Mesothelial cell of epicardium (in vitro differentiated cells): ENCODE measurements at places on chromosomes 7 and 10.

DNA sequence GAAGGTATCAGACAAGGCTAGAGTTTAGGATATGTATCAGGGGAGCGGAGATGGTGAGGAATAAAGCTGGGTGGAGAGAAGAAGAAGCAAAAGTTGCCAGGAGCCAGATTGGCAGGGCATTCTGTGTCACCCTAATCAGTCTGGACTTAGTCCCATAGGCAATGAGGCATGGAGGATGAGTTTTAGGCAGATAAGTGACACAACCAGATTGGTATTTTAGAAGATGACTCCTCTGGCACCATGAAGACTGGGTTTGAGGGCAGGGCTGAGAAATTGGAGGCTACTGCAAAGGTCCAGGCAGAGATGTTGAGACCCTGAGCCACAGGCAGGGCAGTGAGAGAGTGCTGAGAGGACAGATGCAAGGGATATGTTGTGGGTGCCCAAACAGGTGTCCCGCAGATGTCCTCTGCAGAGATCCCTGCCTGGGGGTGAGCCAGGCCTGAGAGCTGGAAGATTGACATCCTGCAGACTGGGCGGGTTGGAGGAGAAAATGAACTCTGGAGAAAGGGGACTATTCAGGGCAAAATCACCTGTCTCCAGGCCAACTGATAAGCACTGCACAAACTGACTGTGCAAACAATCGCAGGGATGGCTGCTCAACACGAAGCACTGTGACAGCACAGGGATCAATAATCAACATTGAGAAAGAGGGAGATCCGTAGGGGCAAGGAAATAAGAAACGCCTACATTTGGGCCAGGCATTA, 11.9 kb upstream of the HABP2 start:
- no peak for DNase-seq

DNA sequence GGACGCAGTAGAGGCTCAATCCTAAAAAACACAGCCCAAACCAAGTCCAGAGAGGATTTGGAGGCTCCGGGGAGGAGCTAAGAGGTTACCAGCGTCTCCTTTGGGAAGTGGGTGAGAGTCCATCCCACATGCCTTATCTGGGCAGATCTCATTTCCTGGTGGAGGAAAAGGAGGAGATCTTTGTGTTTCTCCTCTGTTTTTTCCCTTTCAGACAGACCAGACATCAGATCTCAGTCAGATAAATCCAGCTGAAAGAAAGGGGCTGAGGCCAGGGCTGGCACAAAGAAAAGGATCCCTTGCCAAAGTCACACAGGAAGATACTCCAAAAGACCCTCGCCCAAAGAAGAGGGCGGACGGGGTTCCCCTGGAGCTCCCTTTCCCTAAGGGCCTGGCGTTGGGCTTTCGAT, 58.3 kb upstream of the COMTD1 start:
- no peak for DNase-seq

DNA sequence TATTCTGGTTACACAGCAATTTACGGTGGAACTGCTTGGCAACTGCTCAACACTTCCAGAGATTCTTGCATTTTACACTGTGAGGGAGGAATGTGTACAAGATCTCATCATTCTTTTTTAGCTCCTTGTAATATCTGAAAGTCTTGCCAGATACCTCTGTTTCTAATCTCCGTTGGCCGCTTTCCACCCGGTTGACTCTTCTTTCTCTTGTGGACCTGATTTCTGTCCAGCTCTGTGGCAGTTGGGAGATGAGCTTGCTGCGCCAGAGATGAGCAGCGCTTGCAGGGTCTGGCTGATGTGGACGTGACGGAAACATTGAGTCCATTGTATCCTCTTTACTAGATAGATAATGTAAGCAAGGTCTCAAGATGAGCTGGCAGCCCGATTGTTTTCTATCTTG, 27.6 kb downstream of the SPAG6 start:
- DNase-seq = peak; percentile 40

- DNase-seq = no peak
Observed at GRCh38 chr10:106557053-106557452, 607.5 kb downstream of the SORCS1 start.

DNA sequence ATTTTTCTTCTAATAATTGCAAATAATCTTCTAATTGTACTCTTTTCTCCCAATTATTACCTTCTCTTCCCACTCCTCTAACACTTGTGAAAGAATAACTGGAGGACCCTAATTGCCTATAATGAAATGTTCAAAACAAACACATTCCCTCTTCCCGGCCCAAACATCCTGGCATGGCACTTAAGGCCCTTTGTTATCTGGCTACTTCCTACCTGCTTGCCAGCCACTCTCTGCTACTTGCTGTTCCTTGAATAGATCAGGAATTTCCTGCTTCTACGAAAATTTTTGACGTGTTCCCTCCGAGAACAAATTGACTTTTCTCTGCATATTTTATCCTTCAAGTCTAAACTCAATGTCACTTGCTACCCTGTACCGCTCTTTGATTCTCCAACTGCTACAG, 56.1 kb upstream of the NOBOX start:
- DNase-seq = no peak

DNA sequence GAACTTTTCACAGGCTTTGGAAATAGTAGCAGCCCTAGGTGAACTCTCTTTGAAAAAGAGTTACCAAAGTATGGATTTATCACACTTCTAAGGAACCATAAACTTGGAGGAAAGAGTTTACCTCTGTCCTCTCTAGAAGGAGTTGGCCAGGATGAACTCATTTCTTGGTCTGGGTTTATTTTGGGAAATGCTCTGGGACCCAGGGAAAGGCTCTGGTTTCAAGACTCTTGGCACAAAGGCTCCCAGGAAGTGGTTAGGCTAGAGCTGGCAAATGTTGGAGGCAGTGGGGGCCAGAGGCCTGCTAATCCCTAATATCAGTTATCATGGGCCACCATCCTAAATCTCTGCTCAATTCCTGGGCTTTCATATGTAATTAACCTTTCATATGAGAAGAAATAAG, 36.3 kb upstream of the CDK6 start:
- no peak for DNase-seq

GRCh38 chr10:128095753-128096469, 30.3 kb downstream of the MKI67 start:
- DNase-seq = no peak

- DNase-seq = no peak
Observed at GRCh38 chr7:137850972-137851945, 4.5 kb upstream of the DGKI start.

DNA sequence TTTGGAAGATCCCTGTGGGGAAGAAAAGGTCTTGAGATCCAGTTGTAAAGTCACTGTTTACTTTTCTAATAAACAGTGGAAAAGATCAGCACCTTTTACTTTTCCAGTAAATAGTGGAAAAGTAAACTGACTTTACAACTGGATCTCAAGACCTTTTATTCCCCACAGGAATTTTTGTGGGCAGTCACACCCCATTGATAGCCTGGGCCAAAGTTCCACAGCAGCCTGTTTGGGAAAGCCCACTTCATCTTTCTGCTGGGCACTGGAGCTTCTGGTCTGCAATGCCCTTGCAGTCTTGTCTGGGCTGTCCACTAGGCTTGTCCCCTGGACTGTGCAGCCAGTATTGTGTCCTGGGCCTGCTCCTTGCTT, 50.2 kb downstream of the ADCY1 start:
- no peak for DNase-seq

GRCh38 chr7:8442051-8442813, 8.8 kb downstream of the NXPH1 start:
- peak; percentile 37 for DNase-seq

GRCh38 chr7:86991771-86992191, 67.7 kb downstream of the ELAPOR2 start:
- no peak for DNase-seq

DNA sequence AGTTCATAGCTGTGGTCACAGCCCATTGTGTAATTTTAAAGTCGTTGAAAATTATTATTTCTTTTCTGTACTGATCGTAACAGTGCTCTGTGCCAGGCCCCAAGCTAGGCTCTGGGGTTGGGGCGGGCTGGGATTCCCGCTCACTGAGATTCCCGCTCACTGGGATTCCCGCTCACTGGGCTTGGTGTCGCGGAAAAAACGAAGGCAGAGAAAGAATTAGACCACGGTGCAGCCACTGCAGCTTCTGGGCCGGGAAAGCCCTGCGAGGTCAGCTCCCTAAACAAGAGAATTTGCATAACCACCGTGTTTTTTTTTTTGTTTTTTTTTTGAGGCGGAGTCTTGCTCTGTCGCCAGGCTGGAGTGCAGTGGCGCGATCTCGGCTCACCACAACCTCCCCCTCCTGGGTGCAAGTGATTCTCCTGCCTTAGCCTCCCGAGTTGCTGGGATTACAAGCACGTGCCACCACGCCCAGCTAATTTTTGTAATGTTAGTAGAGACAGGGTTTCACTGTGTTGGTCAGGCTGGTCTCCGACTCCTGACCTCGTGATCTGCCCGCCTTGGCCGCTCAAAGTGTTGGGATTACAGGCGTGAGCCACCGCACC, 31.2 kb downstream of the FOXK1 start:
- no peak for DNase-seq

DNA sequence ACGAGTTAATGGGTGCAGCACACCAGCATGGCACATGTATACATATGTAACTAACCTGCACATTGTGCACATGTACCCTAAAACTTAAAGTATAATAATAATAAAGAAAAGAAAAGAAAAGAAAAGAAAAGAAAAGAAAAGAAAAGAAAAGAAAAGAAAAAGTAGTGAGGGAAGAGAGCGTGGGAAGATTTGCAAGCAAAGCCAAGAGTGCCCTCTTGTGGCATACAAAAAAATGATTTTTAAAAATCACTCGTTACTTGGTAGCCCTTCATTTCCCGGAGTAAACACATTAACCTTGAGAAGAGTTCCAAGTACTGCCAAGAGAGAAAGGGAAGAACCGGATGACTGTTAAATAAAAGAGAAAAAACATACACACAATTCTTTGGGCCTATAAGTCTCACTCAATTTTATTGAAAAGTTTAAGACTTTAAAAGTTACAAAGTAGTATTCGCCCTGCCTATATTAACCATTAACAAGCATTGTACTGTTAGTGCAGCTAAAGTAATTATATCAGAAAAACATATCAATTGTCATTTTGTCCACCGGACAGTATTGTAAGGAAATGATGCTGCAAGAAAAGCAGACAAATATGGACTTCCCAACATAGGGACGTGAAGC, 6.2 kb upstream of the CH25H start:
- DNase-seq = no peak

DNA sequence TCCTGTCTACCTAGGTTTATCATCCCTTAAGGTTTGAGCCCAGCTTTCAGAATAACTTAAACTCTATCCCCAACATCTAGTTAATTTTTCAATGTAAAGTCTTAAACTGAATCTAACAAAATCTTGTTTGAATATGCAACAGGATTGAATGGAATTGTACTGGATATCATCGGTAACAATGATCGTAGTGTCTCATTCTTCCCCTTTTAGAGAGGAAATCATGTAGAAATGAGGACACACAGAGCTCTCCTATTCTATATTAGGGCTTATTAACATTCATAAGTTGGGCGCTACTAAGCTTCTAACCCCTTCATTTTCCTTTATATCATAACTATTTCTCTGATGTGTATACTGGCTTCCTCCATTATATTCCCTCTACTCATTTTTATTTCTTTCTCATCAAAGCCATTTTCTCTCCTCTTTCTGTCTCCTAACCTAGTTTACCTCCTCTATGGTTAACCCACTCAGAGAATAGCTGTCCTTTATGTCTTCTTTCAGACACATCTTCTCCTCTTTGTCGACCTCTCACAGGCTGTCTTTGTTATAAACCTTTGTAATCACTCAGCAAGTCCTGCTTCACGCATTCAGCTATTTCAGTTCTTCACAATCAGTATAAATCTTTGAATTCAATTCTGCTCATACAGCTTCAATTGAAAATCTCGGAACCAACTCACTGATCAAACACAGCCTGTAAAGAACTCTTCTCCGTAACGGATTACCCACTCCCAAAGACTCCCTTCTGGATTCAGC, 1019.0 kb upstream of the C7orf33 start:
- DNase-seq = no peak

DNA sequence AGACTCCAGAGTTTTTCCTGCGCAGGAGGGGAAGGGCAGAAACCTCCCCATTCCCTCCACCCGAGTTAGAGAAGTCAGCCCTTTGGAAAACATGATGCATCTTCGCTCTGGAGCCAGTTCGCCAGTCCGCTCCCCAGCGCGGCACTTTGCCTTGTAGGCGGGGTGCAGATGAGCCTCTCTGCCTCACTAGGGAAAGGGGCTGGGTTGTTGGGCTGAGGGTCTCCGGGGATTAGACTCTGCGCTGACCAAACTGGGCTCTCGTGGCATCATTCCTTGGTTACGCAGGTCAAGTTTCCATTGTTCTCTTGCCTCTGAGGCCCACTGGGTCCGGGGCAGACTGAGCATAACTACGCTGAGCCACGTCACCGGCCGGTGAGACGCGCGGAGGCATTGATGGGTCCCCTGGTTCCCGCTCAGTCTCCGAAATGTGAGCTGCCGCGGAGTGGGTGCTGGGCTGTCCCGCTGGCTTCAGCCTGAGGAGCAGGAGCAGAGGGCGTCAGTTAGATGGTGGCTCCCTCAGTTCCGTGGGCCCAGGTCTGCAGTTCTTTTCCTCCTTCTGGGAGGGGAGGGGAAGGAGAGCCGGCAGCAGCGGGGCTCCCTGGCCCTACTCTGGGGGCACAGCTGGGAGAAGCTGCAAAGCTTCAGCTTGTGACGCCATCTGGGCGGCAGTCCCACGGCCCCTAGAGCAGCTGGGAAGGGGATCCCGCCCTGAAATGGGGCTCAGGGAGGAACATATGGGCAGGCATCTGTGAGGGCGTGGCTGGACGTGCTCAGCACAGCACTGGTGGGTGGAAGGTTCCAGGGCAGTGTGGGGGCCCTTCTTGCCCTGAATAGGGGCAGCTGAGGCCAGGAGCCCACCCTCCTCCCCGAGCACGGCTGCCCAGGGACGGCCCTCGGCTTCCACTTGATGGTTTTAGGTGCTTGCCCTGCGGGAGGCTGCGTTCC, 121.3 kb upstream of the BTBD16 start:
- DNase-seq = no peak

DNA sequence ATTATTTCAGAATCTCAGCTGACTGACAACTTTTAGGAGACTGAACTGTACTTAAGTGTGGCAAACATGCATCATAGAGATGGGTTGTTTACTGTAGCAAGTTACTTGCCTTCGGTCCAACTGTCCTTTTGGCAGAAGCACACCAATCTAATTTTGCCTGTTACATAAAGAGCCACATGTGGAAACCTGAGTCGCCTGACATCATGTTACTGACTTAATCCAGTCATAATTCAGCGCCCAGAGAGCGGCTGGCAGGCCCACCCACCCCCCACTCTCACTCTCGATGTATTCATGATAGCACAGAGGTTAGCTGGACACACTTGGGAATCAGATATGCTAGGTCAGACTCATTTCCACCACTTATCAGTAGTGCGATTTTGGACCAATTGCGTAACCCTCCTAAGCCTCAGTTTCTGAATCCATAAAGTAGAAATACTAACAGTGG, 57.3 kb upstream of the CAPZA2 start:
- DNase-seq = no peak
